Caki2 (cell line): ENCODE measurements at places on chromosomes 5 and 9. TPM values are rescaled to one million over a fixed set of nuclear protein-coding genes. Genes with fewer than 3 reads are reported as not detected.

Gene CDH12
- total RNA-seq = not detected in 2 replicates

Gene CD14
- total RNA-seq = 0.96 TPM in 1 of 2 replicates, not detected in the other

Gene NUTM2F
- total RNA-seq = not detected in 2 replicates

Gene PLCXD3
- total RNA-seq = 0.03 and 0.07 TPM in 2 replicates

Gene ANKRA2
- total RNA-seq = 7.8 and 11.4 TPM in 2 replicates

Gene CER1
- total RNA-seq = not detected in 2 replicates

Gene GABRA1
- total RNA-seq = not detected in 2 replicates

Gene LMAN2
- total RNA-seq = 602 and 647 TPM in 2 replicates

Gene SLC34A3
- total RNA-seq = not detected in 2 replicates

Gene PCDHGA3
- total RNA-seq = not detected in 2 replicates

Gene NIPAL4
- total RNA-seq = not detected in 2 replicates

Gene SLC36A2
- not detected in 2 replicates for total RNA-seq

Gene TSLP
- not detected in 2 replicates for total RNA-seq

Gene BARHL1
- total RNA-seq = not detected in 2 replicates

Gene RAD23B
- 103 and 140 TPM in 2 replicates for total RNA-seq

Gene LEAP2
- total RNA-seq = not detected in 2 replicates

Gene PCDHB4
- not detected in 2 replicates for total RNA-seq

Gene SGCD
- total RNA-seq = not detected in 2 replicates

Gene FAM200C
- 7.6 and 8.3 TPM in 2 replicates for total RNA-seq

Gene LAMC3
- total RNA-seq = 9.6 and 15.2 TPM in 2 replicates

Gene IL4
- not detected in 2 replicates for total RNA-seq

Gene ATP6V0E1
- 473 and 572 TPM in 2 replicates for total RNA-seq

Gene LCNL1
- not detected in 2 replicates for total RNA-seq

Gene MAMDC2
- total RNA-seq = 0.26 and 3.1 TPM in 2 replicates

Gene ABITRAM
- 11.7 and 14.2 TPM in 2 replicates for total RNA-seq

Gene GTF2H2C
- total RNA-seq = 21.9 and 26.0 TPM in 2 replicates

Gene TXNDC8
- not detected in 2 replicates for total RNA-seq

Gene PHAX
- 30.8 and 42.4 TPM in 2 replicates for total RNA-seq

Gene HSPA4
- 123 and 188 TPM in 2 replicates for total RNA-seq

Gene TRAF1
- 4.3 and 5.0 TPM in 2 replicates for total RNA-seq

Gene TRMT10B
- total RNA-seq = 2.5 and 6.1 TPM in 2 replicates

Gene ZER1
- total RNA-seq = 4.7 and 16.5 TPM in 2 replicates

Gene TSSK1B
- total RNA-seq = not detected in 2 replicates

Gene ADAMTS6
- total RNA-seq = not detected in 2 replicates

Gene NME5
- not detected in 2 replicates for total RNA-seq

Gene SPAG8
- total RNA-seq = 0.24 TPM in 1 of 2 replicates, not detected in the other

Gene ATOSB
- total RNA-seq = 4.1 and 6.4 TPM in 2 replicates

Gene HK3
- total RNA-seq = not detected in 2 replicates

Gene THG1L
- 28.8 and 29.0 TPM in 2 replicates for total RNA-seq

Gene CD74
- total RNA-seq = 29.4 and 30.7 TPM in 2 replicates

Gene OLFM1
- 2.6 and 3.7 TPM in 2 replicates for total RNA-seq

Gene STKLD1
- 0.17 TPM in 1 of 2 replicates, not detected in the other for total RNA-seq

Gene NPR3
- 2.6 and 2.8 TPM in 2 replicates for total RNA-seq

Gene SPATA31D4
- not detected in 2 replicates for total RNA-seq

Gene POU5F2
- not detected in 2 replicates for total RNA-seq

Gene TICAM2
- total RNA-seq = 0.72 TPM in 1 of 2 replicates, not detected in the other

Gene COL27A1
- total RNA-seq = 3.1 and 3.4 TPM in 2 replicates

Gene KIF3A
- total RNA-seq = 0.49 and 2.1 TPM in 2 replicates

Gene LECT2
- not detected in 2 replicates for total RNA-seq

Gene ABCA1
- total RNA-seq = 25.4 and 27.4 TPM in 2 replicates

Gene AGXT2
- not detected in 2 replicates for total RNA-seq

Gene TERT
- total RNA-seq = 0.03 and 3.9 TPM in 2 replicates

Gene LCN12
- total RNA-seq = not detected in 2 replicates

Gene NIM1K
- total RNA-seq = 0.10 TPM in 1 of 2 replicates, not detected in the other

Gene NCS1
- total RNA-seq = 45.7 and 69.6 TPM in 2 replicates

Gene TMOD1
- total RNA-seq = 19.4 and 25.7 TPM in 2 replicates

Gene LCN9
- not detected in 2 replicates for total RNA-seq

Gene MACROH2A1
- 265 and 301 TPM in 2 replicates for total RNA-seq

Gene IGIP
- total RNA-seq = 1.5 TPM in 1 of 2 replicates, not detected in the other
